T-helper 1 cell (primary cell): ENCODE measurements at places on chromosomes 2 and 18.

DNA sequence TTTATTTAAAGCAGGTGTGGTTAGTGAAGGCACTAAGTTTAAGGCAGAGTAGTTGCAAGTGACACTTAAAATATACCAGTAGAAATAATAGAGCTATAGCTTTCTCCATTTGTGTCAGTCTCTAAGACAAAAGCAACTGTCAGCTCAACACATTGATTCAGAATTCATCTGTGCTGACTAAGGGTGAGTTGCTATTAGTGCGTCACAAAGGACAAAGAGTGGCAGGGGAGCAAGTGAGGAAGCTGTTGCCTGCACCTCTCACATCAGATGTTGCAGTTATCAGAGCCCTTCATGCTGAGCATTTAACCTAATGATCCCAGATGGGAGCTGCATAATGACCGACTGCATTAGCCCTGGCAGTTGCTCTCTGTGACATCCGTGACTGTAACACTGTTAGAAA, 138.6 kb downstream of the DTNA start:
- DNase-seq = no peak

DNA sequence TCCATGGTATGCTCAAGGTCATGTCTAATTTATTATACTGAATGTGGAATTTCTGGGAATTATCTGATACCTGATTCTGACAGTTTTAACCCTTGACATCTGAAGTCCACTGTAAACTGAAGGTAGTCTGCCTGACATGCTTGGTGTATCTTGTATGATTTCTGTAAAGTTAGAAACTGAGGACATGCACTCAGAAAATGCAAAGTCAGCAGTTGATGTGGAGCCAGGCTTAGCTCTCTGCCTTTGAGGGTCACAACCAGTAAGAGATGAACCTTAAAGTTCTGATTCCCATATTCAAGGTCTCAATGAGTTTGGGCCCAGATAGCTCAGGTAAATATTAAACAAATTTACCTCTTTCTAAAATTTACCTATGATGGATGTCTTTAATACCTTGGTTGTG, 12.3 kb upstream of the CTLA4 start:
- no peak for DNase-seq

GRCh38 chr2:201939453-201939941, 94.2 kb upstream of the FZD7 start:
- DNase-seq = no peak

- no peak for DNase-seq
Measured at GRCh38 chr2:102239344-102239743, 52.5 kb downstream of the IL1RL2 start.

- DNase-seq = no peak
Measured at GRCh38 chr18:59123588-59124369, 15.9 kb upstream of the SEC11C start.

GRCh38 chr2:151191001-151191400, 70.7 kb downstream of the RBM43 start:
- DNase-seq = no peak

GRCh38 chr2:147541314-147541713, 303.5 kb upstream of the ACVR2A start:
- no peak for DNase-seq

DNA sequence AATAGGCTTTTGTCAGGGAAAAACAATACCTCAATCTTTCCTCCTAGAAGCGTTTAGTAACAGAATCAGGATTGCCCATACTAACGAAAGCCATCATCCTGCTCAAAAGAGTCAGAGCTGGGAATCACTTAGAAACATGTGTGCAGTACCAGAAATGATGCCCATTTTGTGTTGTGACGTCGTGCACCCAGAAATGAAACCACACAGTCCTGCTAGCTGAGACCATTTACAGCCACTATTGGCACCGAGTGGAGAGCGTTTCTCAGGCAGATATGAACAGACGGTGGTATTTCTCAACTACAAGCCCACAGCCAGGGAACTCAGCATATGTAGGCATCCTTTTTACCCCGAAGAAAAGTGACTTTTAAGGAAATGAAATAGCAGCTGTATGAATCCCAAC, 284.3 kb upstream of the LRATD1 start:
- no peak for DNase-seq

- DNase-seq = no peak
Measured at GRCh38 chr2:97673182-97673914, 3.8 kb downstream of the C2orf92 start.

GRCh38 chr2:535222-535621, 142.0 kb downstream of the TMEM18 start:
- no peak for DNase-seq

- DNase-seq = no peak
Measured at GRCh38 chr18:3251249-3251962, 3.8 kb downstream of the MYL12A start.
